Thoracic aorta (tissue), 2 donors: ENCODE measurements at places on chromosomes 2 and 18.

DNA sequence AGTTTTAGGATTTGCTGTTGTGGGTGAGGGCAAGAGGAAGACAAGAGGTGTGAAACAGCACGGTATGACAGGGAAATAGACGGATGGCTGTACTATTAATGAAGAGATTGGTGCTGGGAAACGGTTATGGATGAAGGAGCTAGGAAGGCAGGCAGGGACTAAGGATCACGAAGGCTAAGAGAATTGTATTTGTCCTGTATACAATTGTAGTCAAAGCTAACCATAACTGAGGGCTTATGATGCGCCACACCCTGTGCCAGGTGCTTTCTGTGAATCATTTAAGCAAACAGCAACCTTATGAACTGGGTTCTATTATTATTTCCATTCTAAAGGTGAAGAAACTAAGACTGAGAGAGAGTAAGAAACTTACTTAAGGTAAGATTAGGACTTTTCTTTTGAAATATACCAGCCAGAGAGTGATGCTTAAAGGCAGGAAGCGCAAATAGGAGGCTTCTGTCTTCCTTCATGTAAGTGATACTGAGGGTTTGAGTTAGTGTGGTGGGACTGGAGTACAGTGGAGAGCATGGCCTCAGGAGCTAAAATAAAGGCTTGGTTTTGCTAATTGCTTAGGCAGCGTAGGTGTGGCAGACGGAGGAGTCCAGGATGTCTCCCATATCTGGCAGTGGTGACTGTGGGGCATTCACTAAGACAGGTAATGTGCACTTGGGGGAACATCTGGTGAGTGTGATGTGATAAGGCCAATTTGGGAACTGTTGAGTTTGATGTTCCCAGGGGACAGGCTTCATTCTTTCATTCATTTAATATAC lies 85.8 kb downstream of the PLEKHM3 start:
- H3K4me1 ChIP-seq = no peaks in the 10 kb centered on the region
- no peak overlapping the region for H3K4me3 ChIP-seq
- no peak overlapping the region for H3K27ac ChIP-seq
- H3K27me3 ChIP-seq = no peaks in the 10 kb centered on the region
- no peaks in the 10 kb centered on the region for H3K36me3 ChIP-seq

GRCh38 chr2:60556175-60556574 lies 2.7 kb upstream of the BCL11A start:
- no peaks in the 10 kb centered on the region for H3K36me3 ChIP-seq
- H3K27ac ChIP-seq = no peak overlapping the region
- H3K4me3 ChIP-seq = no peak overlapping the region
- DNase-seq = no peak
- peaks cover 44% of the 10 kb centered on the region for H3K4me1 ChIP-seq

GRCh38 chr2:204933735-204934374 lies 388.6 kb downstream of the PARD3B start:
- no peaks in the 10 kb centered on the region for H3K4me1 ChIP-seq
- H3K27ac ChIP-seq = no peak overlapping the region
- no peaks in the 10 kb centered on the region for H3K27me3 ChIP-seq
- no peak overlapping the region for H3K4me3 ChIP-seq
- no peaks in the 10 kb centered on the region for H3K36me3 ChIP-seq
- no peak for DNase-seq

DNA sequence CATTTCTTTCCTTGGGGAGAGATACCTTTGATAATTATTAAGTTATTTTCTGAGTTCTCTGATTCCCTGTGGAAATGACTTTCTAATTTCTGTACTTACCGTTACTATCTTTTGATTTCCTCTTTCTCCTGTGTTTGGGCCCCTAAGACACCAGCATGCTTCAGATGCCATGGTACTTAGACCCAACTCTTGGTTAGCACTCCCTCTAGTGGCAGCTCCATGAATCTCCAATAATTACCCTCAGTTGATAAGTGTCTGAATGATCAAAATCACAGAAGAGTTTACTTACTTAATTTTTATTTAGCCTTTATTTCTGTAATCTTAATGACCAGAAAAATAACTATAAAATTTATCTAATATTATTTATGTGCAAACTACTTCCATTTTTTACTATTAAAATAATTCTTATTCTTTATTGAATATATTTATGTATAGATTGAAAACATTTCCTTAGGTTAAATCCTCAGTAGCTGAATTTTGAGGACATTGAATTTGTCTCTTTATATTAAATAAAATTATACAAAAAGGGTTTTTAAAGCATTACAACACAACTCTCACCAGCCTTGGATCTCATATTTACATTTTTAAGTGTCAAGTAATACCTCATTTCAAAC lies 300.4 kb downstream of the KCNS3 start:
- no peaks in the 10 kb centered on the region for H3K27me3 ChIP-seq
- no peaks in the 10 kb centered on the region for H3K36me3 ChIP-seq
- H3K4me1 ChIP-seq = no peaks in the 10 kb centered on the region
- DNase-seq = no peak

- no peaks in the 10 kb centered on the region for H3K27me3 ChIP-seq
- H3K27ac ChIP-seq = no peak overlapping the region
- no peaks in the 10 kb centered on the region for H3K36me3 ChIP-seq
Observed at GRCh38 chr2:96156011-96156820, 11.0 kb upstream of the DUSP2 start.

- no peaks in the 10 kb centered on the region for H3K36me3 ChIP-seq
- no peaks in the 10 kb centered on the region for H3K27me3 ChIP-seq
- no peak for DNase-seq
- no peak overlapping the region for H3K27ac ChIP-seq
Observed at GRCh38 chr18:8828300-8828699, 122.9 kb downstream of the MTCL1 start.

DNA sequence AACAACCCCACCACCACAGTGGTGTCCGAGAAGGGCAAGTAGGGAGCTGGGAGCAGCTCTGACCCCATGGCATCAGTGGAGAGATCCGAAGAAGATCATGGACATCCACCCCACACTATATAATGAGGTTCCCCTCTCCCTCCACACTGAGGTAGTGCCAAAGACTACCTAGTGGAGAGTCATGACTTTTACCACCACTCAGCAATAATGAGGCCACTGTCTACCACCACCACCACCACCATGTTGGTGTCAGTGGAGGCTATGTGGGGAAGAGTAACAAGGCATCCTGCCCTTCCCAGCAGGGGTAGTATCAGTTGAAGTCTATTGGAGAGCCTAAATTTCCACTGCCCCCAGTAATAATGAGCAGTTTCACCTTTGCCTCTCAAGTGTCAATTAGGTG lies 321.7 kb upstream of the ZC3H15 start:
- no peaks in the 10 kb centered on the region for H3K27me3 ChIP-seq
- no peaks in the 10 kb centered on the region for H3K4me1 ChIP-seq
- no peaks in the 10 kb centered on the region for H3K36me3 ChIP-seq
- DNase-seq = no peak
- no peak overlapping the region for H3K4me3 ChIP-seq
- H3K27ac ChIP-seq = no peak overlapping the region

DNA sequence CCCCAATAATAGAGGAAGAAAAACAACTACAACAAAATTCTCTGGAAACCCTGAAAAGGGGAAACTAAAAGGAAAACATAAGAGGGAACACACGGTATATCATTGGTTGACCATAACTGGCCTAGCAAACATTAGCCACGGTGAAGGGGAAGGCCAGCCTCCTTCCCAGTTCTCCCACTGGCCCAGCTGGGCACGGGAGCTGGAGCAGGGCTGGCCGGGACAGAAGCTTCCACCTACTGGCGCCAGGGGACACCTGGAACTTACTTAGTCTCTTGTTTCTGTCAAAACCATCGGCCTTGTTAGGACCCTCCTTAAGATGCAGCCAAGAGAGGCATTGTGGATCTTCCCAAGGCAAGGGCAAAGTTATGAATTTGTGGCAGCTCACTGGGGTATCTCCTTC lies 56.1 kb upstream of the DLGAP1 start:
- H3K27ac ChIP-seq = no peak overlapping the region
- no peaks in the 10 kb centered on the region for H3K27me3 ChIP-seq
- DNase-seq = no peak
- no peaks in the 10 kb centered on the region for H3K36me3 ChIP-seq
- H3K4me3 ChIP-seq = no peak overlapping the region
- no peaks in the 10 kb centered on the region for H3K4me1 ChIP-seq

DNA sequence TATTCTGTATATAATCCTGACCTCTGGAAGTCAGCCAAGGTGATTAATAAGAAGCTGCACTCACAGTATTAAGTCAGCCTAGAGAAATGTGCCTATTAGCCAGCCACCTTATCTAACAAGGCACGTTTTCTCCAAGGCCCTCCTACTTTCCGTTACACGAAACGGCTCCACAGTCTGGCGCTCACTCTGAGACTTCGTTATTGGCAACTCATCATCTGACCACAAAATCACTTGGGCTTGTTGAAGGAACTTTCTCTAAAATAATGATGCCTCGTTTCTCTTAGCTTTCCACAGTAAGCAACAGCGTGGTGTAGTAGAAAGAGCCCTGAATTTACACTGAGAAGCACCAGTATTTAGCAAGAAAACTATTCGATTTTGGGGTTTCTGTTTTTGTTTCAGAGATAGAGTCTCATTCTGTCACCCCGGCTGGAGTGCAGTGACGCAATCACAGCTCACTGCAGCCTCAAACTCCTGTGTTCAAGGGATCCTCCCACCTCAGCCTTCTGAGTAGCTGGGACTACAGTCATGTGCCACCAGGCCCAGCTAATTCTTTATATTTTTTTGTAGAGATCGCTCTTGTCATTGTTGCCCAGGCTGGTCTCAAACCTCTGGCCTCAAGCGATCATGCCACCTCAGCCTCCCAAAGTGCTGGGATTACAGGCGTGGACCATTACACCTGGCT lies 53.6 kb upstream of the SLC14A1 start:
- H3K27ac ChIP-seq = no peak overlapping the region
- no peak for DNase-seq
- no peaks in the 10 kb centered on the region for H3K4me1 ChIP-seq
- no peaks in the 10 kb centered on the region for H3K27me3 ChIP-seq
- H3K4me3 ChIP-seq = no peak overlapping the region
- H3K36me3 ChIP-seq = no peaks in the 10 kb centered on the region

- no peaks in the 10 kb centered on the region for H3K36me3 ChIP-seq
- no peak for DNase-seq
- no peak overlapping the region for H3K4me3 ChIP-seq
- no peaks in the 10 kb centered on the region for H3K27me3 ChIP-seq
Observed at GRCh38 chr18:38010971-38011857, 445.6 kb upstream of the CELF4 start.

DNA sequence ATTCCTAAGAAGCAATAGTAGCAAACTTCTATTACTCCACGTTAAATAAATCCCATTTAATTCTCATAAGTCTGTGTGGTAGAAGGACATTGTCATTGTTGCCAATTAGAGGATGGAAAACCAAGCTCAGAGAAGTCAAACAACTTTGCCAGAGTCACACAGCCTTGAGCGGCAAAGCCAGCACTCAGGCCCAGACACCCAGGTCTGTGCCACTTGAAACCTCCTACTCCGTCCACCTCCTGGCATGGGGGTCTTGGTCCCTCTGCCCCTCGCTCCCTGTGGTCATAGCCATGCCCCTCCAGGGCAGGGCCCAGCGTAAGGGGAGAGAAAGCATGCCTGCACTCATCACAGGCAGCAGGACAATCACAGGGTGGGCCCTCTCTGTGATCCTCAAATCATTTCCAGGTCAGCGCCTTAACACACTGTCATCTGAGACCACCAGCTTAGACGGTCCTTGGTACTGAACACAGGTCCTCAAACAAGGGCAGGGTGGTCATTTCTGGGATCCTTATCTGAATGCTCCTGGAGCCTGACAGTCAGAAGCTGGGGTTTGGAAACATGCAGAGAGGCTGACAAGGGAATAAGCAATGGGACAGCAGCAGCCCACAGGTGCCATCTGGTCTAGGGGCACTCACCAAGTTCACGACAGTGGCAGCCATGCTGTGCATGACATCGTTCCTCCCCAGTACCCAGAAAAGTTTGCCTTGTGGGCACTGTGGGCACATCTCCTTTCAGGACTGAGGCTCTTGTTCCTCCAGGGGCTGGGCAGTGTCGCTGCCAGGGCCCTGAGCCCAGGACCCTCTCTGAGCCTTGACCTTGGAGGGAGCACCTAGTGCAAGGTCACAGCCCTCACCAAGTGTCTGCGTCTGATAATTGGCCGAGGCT lies 38.2 kb downstream of the FAM178B start:
- no peak for DNase-seq
- no peak overlapping the region for H3K27ac ChIP-seq
- H3K36me3 ChIP-seq = no peaks in the 10 kb centered on the region
- H3K4me1 ChIP-seq = peaks cover 19% of the 10 kb centered on the region

- no peaks in the 10 kb centered on the region for H3K4me1 ChIP-seq
- no peak overlapping the region for H3K4me3 ChIP-seq
- DNase-seq = no peak
- H3K27me3 ChIP-seq = no peaks in the 10 kb centered on the region
- no peaks in the 10 kb centered on the region for H3K36me3 ChIP-seq
Observed at GRCh38 chr18:52869942-52870907, 530.2 kb downstream of the DCC start.

- DNase-seq = no peak
- no peak overlapping the region for H3K4me3 ChIP-seq
- no peaks in the 10 kb centered on the region for H3K27me3 ChIP-seq
- no peaks in the 10 kb centered on the region for H3K36me3 ChIP-seq
- H3K27ac ChIP-seq = no peak overlapping the region
Observed at GRCh38 chr2:19120941-19121750, 237.3 kb downstream of the OSR1 start.

- no peaks in the 10 kb centered on the region for H3K4me1 ChIP-seq
- no peak overlapping the region for H3K27ac ChIP-seq
- no peaks in the 10 kb centered on the region for H3K27me3 ChIP-seq
- no peak for DNase-seq
- no peak overlapping the region for H3K4me3 ChIP-seq
- no peaks in the 10 kb centered on the region for H3K36me3 ChIP-seq
Observed at GRCh38 chr2:46689993-46690392, 210.6 kb downstream of the TMEM247 start.

- no peak overlapping the region for H3K4me3 ChIP-seq
- H3K4me1 ChIP-seq = peaks cover 12% of the 10 kb centered on the region
- DNase-seq = peak; percentile 0
- no peaks in the 10 kb centered on the region for H3K27me3 ChIP-seq
Observed at GRCh38 chr2:1661891-1662605, 82.3 kb downstream of the PXDN start.

GRCh38 chr2:104888489-104889258 lies 34.8 kb downstream of the POU3F3 start:
- no peak overlapping the region for H3K27ac ChIP-seq
- no peaks in the 10 kb centered on the region for H3K36me3 ChIP-seq
- H3K4me3 ChIP-seq = no peak overlapping the region

DNA sequence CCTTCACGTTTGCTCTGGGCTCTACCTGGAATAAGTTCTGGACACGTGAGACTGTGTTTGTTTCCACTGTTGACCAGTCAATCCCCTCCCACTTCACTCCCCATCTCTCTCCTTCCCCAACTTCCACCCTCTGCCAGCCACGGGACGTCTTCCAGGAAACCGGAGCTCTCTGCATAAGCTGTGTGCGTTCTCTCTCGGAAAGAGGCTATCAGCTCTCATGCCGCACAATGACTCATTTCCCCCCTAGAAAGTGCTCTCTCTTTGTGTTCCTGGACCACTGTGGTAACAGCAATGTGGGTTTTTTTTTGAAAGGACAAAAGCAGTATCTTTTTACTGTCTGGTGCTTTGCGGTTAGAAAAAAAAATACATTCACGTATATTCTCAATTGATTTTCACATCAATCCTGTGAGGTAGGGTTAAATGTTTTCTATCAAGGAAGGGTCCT lies 10.2 kb downstream of the PROKR1 start:
- no peaks in the 10 kb centered on the region for H3K27me3 ChIP-seq
- no peaks in the 10 kb centered on the region for H3K36me3 ChIP-seq
- no peaks in the 10 kb centered on the region for H3K4me1 ChIP-seq
- H3K4me3 ChIP-seq = no peak overlapping the region
- no peak for DNase-seq

- H3K4me3 ChIP-seq = no peak overlapping the region
- no peaks in the 10 kb centered on the region for H3K27me3 ChIP-seq
- DNase-seq = no peak
- no peaks in the 10 kb centered on the region for H3K36me3 ChIP-seq
- H3K27ac ChIP-seq = no peak overlapping the region
Observed at GRCh38 chr18:7470101-7470500, 97.0 kb upstream of the PTPRM start.
